ENCODE measurements at places on chromosomes 2 and 18. TPM values are rescaled to one million over a fixed set of nuclear protein-coding genes. Genes with fewer than 3 reads are reported as not detected.
A peak's percentile ranks its signal among the peaks of the same experiment; 100 is the strongest.

IL1F10 gene
- 0.72 TPM for total RNA-seq

ALLC gene
- 0.48 TPM for total RNA-seq

ITPRIPL1 gene
- 5.5 TPM for total RNA-seq

CENPA gene
- total RNA-seq, result 4.1 TPM

LONRF2 gene
- 3.4 TPM for total RNA-seq

MAP2 gene
- total RNA-seq, result 14.4 TPM

SCN1A gene
- 11.1 TPM for total RNA-seq

KIF5C gene
- 4.3 TPM for total RNA-seq

MREG gene
- total RNA-seq, result 1.2 TPM

KCNK3 gene
- total RNA-seq, result 11.8 TPM

LRRTM1 gene
- 1.4 TPM for total RNA-seq

FHOD3 gene
- total RNA-seq, result 59.7 TPM

GRCh38 chr18:52813635-52814416, 473.8 kb downstream of the DCC start:
- no peak for DNase-seq

GRCh38 chr18:37176621-37176934, 347.7 kb downstream of the KIAA1328 start:
- DNase-seq, result no peak

GRCh38 chr18:79687806-79688205, 8.2 kb downstream of the CTDP1 start:
- no peak for DNase-seq

DNA sequence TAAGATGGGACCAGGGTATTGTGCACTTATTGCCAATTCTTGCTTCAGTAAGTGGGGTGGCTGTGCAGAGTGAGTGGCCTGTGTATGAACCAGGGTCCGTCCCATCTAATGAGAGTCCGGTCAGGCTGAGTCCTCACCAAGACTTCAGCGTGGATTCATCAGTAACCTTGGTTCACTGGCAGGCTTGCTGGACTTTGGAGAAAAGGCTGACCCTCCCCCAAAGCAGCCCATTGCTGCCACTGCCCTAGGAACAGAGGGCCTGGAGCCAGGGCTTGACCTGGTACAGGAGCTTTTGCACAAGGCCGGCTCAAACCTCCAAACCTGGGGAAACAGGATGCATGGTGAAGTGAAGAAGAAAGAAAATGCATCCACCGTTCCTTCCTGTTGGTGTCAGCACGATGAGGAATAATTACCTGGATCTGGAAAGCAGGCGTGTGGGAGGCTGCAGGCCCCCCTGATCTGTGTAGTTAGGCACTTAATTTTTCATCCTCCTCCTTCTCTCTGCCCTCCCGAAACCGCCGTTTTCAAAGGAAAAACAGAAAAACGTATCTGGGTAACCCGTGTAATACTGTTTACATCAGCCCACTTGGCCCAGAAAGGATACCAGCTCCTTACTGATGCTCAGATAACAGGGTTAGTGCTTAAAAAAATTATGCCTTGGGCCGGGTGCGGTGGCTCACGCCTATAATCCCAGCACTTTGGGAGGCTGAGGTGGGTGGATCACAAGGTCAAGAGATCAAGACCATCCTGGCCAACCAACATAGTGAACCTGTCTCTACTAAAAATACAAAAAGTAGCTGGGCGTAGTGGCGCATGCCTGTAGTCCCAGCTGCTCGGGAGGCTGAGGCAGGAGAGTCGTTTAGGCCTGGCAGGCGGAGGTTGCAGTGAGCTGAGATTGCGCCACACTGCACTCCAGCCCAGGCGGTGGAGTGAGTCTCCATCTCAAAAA, 147.7 kb downstream of the TGIF1 start:
- DNase-seq, result no peak

GRCh38 chr18:59699061-59699460, 1.8 kb upstream of the CCBE1 start:
- DNase-seq, result no peak

- peak; percentile 57 for DNase-seq
Measured at GRCh38 chr2:200787351-200788120, 24.2 kb upstream of the BZW1 start.

Data from umbilical cord (tissue), 2 donors.